ENCODE measurements at places on chromosomes 6 and 20.

GRCh38 chr6:147534116-147534860 lies 25.8 kb downstream of the SAMD5 start:
- DNase-seq = no peak

- no peak for DNase-seq
Measured at GRCh38 chr6:139126931-139127330, 7.9 kb upstream of the HECA start.

GRCh38 chr6:69026243-69026642 lies 391.2 kb downstream of the ADGRB3 start:
- DNase-seq = no peak

DNA sequence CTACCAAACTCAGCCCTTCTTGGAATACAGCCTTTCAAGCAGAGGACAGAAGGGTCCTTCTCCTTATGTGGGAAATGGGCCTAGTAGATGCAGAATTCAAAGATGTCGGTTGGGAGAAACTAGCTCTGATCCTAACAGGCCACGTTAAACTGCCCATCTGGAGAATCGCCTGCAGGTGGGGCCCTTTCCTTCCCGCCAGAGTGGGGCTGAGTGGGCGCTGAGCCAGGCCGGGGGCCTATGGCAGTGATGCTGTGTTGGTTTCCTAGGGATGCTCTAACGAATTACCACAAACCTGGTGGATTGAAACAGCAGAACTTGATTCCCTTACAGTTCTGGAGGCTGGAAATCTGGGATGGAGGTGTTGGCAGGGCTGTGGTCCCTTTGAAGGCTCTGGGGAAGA lies 9.1 kb downstream of the MAPK13 start:
- no peak for DNase-seq

DNA sequence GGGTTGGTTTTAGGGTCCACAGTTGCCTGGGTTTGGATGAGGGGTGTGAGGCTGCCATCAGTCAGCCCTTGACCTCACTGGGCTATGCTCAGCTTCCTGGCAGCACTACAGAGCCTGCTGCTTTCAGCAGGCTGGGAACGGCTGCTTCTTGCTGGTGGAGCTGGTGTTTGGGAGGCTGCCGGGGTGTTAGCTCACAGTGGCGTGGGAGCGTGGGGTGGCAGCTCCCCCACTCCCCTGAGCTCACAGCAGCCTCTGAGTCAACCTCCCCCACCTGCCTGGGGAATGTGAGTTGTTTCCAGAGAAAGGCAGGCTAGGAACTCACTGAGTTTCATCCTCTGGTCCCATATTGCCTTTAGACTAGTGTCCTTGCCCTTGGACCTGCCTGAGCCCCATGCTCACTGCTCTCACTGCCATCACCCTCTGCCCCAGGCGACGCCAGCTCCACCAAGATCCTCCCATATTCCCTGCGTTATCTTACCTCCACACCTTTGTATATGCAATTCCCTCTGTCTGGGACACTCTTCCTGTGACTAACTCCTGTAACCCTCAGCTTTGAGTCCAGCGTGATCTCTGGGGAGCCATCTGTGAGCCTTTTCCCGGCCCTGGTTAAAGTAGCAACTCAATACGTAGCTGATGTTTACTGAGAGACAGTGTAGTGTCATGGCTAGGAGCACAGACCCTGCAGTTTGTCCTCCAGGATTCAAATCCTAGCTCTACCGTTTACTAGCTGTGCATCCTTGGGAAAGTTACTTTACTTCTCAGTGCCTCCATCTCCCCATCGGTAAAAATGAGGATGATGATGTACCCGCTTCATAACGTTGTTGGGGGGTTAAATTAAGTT lies 34.8 kb downstream of the PPP1R16B start:
- no peak for DNase-seq

GRCh38 chr6:2920671-2921112 lies 17.6 kb upstream of the SERPINB9 start:
- no peak for DNase-seq

DNA sequence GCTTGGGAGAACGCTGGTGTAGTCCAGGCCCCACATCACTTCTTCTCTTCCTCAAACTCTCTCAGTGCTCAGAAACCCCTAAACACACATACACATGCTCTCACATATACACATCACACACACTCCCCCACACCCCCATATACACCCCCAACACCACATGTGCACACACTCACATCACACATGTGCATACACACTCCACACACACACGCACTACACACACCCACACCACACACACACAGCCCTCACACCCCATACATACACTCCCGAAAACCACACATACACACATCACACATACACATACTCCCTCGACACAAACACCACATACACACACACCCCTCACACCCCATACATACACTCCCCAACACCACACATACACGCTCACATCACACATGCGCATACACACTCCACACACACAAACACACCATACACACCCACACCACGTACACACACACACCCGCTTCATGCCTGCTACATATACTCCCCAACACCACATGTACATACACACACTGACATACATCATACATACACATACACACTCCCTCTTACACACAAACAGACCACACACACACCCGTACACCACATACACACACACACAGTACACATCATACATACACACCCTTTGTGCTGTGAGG lies 110.3 kb upstream of the TMEM170B start:
- no peak for DNase-seq

DNA sequence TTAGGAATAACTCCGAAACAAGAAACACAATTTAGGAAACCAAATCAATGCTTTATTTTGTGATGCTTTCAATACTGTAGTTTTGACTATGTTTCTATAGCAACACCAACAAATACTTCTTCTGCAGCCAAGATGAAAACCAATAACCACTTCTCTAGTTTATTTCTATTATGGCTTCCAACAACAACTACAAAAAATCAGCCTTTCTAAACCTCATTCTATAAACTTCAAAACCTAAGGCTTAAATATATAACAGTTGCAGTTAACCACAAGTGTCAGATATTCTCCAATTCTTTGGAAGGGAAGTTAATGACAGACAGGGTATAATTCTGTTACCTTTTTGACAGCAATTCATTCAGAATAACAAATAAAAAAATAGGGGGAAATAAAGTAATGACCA lies 80.9 kb downstream of the EPB41L2 start:
- no peak for DNase-seq

DNA sequence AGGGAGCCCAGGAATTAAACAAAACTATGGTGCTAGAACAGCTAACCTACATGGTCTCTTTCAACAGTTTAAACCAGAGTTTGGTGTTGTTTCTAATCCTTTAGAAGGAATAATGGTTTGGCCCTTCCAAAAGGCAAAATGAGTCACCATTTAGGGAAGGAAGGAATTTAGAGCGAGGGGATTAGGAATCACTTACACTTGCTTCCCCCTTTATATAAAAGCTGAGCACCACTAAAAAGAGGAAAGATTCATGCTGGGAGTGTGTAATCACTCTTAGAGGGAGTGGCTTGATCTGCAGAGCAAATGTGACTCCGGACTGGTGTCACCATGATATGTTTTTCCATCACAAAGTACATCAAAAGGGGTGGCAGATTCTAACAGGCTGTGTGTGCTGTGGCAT lies 63.6 kb downstream of the F13A1 start:
- DNase-seq = no peak

DNA sequence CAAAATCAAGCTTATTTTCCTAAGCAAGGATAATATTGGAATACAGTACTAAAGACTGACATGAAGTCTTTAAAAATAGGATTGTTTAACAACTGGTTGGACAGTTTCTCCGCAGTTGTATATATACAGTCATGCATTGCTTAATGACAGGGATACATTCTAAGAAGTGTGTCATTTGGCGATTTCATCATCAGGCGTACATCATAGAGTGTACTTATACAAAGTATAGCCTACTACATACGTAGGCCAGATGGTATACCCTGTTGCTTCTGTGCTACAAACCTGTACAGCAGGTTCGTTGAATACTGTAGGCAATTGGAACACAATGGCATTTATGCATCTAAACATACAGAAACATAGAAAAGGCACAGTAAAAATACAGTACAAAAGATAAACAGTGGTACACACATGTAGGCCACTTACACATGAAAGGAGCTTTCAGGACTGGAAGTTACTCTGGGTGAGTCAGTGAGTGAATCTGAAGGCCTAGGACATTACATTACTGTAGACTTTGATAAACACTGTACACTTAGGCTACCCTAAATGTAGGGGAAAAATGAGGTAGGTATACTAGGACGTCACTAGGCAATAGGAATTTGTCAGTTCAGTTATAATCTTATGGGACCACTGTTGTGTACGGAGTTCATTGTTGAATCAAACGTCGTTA lies 20.1 kb downstream of the HECA start:
- no peak for DNase-seq

GRCh38 chr20:23602241-23602640 lies 3.5 kb downstream of the CST9 start:
- DNase-seq = no peak

DNA sequence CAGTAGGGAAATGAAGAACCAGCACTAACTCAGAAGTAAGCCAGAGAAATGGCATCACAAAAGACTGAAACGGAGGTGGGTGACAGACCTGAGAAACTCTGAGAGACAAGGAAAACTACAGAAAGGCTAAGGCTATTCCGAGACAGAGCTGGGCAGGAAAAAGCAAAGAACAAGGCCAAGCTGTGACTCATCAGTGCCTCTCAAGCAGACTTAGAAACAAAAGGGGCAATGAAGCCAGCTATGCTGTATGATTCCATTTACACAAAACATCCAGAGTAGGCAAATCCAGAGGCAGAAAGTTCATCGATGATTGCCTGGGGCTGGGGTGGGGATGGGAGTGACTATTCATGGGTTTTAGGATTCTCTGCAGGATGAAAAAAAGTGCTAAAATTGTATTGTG lies 50.0 kb downstream of the SLC23A2 start:
- no peak for DNase-seq

DNA sequence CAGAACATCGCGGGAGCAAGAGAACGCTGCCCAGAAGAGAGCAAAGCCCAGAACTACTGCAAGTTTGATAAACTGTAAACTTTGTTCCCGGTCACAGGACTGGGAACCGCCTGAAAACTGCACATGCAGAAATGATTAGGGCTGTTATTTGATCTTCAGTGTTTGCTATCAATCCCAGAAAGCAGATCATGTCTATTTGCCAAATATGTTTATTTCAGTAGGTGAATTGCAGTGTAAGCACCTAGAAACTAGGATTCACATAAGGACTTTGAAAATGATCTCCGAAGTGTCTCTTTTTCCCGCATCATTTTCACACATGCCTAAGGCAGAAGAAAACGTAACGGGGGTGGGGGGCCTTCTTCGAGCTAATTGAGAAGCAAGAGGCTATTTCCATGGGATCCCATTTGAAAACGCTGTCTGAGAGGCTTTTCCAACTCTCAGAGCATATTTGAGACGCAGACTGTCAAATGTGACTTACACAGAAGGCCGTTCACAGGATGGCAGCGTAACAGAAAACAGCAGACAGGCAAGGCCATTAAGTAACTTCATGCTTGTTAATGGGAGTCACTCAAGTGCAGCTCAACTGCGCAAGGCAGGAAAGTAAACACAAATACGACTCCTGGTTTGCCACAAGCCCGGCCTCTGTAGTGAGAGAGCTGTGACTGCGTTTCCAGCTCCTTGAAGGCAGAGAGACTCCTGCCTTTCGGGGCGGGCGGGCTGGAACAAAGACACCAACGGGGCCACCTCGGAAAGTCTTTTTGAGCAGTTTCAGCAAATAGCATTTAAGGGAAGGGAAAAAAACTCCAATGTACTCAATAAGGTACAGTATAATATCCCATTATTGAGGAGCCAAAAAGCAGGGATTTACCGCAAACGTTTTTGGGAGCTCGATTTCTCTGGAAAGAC lies 144.7 kb upstream of the ZNF217 start:
- DNase-seq = no peak

DNA sequence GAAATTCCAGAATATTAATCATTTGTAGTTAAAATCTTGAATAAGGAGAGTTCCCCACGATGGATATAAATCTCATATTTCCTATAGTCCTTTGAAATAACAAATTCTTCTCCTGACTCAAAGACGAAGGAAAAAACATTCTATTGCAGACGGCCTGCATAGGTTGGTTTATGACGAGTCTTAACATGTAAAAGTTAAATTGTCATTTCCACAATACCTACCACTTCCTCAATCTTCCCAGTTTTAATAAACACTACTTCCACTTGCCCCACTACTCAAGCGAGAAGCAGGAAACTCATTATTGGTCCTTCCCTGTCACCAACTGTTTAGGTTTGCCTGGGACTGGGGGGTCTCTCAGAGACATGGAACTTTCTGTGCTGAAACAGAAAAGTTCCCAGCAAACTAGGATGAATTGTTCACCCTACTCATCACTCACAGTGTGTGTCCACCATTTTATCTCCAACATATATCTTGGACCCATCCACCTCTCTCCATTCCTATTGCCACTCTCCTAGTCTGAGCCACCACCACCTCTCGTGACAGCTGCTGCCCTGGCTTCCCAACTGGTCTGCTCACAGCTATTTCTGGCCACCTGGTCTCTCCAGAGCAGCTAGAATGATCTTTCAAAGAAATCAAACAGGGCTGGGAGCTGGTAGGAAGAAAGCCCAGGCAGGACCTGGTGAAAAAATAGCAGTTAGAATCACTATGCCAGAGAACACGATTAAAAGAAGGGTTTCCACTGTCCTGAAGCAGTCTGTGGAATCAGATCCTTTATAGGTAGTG lies 15.1 kb upstream of the ZSCAN9 start:
- DNase-seq = no peak

GRCh38 chr20:51513545-51513944 lies 29.0 kb downstream of the NFATC2 start:
- no peak for DNase-seq

- no peak for DNase-seq
Measured at GRCh38 chr6:126048635-126049034, 62.3 kb downstream of the TRMT11 start.

DNA sequence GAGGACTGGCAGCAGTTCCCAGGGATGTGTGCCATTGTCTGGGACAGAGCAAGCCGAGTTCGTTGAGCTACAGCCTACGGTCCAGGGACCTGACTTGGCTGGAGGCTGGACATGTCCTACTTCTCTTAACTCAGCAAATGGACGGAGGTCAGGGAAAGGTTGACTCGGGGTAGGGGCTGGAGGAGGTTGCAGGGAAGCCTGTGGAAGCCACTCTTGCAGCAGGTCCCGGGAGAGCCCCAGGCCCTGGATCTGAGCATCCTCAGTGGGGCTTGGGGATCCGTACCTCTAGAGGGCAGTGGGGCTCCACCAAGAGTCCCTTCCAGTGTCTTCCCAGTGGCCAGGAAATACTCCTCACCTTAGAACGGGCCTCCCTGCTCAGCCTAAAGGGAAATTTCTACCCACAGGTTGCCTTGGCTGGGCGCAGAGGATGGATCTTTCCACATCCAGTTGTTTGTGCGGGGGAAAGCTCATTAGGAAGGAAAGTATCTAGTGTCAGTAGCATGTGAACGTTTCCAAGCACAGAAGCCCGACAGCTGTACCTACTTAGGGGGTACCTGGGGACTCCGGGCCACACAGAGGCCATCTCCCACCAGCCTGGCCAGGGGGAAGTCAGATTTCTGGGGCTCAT lies 170.2 kb downstream of the NFATC2 start:
- DNase-seq = no peak

- DNase-seq = no peak
Measured at GRCh38 chr20:10642856-10643559, 30.8 kb downstream of the JAG1 start.

- no peak for DNase-seq
Measured at GRCh38 chr6:57177545-57178265, 5.6 kb downstream of the BAG2 start.
